ENCODE measurements at places on chromosomes 2 and 18.

DNA sequence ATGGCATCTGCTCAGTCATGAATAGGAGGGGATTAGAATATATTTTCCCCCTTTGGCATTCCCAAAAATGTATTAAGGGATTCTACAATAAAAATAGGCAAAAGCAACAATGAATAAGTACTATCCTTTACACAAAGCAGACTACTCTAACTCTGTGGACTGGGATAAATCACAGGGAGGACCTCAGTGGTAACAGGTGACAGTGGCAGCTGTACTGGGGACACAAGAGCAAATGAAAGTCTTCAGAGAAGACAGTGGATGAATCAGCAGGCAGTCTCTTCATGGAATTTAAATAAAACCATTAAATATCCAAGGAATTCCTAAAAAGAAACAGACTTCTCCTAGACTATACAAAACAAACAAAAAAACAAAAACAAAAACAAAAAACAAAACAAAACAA lies 4.8 kb downstream of the CDH7 start:
- no peak for DNase-seq

DNA sequence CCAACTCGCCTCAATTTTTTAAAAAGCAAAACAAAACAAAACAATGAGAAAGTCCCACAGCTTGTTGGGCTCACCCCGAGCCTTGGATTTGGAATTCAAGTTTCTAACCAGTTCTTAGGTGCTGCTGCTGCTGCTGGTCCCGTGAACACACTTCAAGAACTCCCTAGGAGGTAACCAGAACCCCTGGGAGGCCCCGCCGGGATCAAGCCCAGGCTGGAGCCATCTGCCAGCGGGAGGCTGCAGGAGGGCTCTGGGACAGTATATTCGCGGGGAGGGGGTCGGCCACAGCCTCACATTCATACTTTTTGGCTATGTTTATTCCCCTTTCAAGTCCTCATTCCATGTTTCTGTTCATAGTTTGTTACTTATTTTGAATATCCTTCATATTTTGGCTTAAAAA lies 223.4 kb downstream of the TFCP2L1 start:
- DNase-seq, result no peak

- no peak for DNase-seq
Observed at GRCh38 chr2:129771418-129772189, 207.9 kb upstream of the RAB6C start.

DNA sequence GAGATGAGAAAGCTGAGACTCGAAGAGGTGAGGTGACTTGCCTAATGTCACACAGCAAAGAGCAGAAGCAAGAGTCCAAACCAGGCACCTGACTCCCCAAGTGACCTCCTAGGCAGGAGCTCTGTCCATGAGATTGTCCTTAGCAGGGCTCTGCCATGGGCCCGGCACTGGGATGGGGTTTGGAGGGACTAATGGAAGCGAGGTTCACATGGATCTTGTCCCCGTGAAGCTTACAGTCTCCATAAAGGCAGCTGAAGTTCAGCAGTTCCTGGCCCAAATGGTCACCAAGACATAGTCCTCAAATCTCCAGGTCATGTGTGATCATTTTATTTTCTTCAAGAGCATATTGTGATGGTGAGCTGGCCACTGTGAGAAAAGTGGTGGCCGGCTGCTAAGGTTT lies 57.0 kb upstream of the AFF3 start:
- DNase-seq, result no peak

- no peak for DNase-seq
Observed at GRCh38 chr18:8151181-8151580, 458.1 kb upstream of the RAB12 start.

GRCh38 chr2:78486565-78486964 lies 538.9 kb upstream of the REG3G start:
- DNase-seq, result no peak

GRCh38 chr2:135798762-135799161 lies 38.2 kb downstream of the LCT start:
- DNase-seq, result no peak
